ENCODE measurements at places on chromosomes 4 and X.

- DNase-seq = no peak
These were observed 293.2 kb upstream of the PRPS2 start for GRCh38 chrX:12497832-12498591.

DNA sequence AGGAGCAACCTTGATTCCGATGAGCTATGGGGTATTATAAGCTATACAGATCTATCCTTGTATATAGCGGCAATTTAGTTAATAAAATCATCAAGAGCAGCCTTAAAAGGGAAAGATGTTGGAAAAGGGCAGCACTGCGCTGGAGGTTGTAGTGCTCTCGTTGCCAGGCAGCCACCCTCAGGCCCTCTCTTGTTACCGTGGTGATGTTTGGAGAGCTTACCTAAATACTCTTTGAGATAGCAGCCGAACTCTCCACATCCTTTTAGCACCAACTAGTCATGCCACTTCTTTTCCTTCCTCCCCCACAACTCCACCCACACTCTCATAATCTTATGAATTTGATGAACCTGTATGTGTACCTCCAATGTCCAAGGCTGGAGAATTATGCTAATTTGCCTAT, 3.8 kb upstream of the RADX start:
- DNase-seq = no peak

- no peak for DNase-seq
These were observed 116.4 kb upstream of the PUDP start for GRCh38 chrX:7264399-7264798.

- DNase-seq = peak; percentile 28
These were observed 839 bp downstream of the STK26 start for GRCh38 chrX:132023896-132024386.

GRCh38 chr4:139734201-139734874, 68.7 kb downstream of the MGST2 start:
- no peak for DNase-seq

GRCh38 chr4:41287852-41288251, 31.1 kb downstream of the UCHL1 start:
- no peak for DNase-seq

DNA sequence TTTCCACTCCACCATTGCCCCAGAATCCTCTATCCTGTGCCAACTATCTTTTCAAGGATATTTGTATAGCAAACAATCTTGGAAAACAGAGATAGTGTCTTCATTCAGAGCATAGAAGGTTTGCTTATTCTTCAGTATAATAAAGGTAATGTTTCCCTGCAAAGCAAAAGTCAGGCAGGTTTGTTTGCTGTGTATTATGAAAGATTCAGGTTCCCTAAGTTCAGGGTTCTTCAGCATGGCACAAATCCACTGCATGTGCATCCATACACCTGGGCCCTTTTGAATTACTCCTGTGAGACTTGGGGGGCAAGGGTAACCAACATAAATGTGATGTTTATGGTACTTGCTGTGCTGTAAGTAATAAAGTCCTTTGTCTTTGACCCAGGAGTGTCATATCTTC, 33.2 kb upstream of the ZC4H2 start:
- DNase-seq = no peak

DNA sequence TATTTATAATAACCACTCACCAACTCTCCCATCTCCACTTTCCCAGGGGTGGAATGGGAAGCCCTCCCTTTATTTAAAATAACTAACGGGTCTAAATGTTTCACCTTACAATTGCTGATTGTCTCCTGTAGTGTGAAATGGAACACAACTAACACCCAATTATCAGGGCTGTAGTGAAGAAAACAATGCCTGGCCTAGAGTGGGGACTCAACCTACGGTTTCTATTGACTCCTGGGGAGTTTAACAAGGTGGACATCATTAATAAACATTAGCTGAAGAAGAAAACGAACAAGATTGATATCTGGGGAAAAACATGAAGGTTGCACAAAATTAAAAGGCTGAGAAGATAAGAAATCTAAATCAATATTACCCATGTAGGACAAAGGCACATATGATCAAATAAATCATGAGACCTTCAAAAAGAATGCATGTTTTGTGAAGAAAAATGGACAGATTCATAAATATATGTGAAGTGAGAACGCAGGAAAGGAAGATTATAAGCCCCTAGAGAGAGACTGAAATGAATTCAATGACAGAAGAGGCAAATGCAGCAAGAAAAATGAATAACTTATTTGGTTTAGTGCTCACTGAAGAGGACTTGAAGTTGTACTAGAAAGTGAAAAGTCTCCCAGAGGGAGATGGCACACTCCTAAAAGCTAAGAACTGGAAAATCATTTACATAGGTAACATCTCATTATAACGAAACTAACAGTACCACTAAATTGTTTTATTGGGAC, 593.0 kb upstream of the AADAT start:
- DNase-seq = no peak

- no peak for DNase-seq
These were observed 10.6 kb downstream of the ADAM29 start for GRCh38 chr4:174928575-174929253.

GRCh38 chr4:156021298-156021697, 67.6 kb upstream of the CTSO start:
- no peak for DNase-seq

DNA sequence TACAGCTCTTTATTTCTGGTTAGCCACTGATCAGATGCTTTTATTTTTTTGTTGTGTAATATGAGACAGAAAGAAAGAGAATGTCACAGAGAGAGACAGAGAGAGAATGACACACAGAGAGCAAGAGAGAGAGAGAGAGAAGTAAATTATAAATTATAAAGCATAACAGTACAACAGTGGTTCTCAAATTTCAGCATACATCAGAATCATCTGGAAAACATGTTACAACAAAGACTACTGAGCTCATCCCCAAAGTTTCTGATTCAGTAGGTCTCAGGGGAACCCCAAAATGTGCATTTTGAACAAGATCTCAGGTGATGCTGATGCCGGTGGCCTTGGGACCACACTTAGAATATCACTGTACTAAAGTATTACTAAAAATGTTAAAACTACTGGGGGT, 245.8 kb upstream of the DIAPH2 start:
- DNase-seq = no peak

- no peak for DNase-seq
These were observed 118.3 kb upstream of the PDE5A start for GRCh38 chr4:119746951-119747350.

- DNase-seq = no peak
These were observed 332.9 kb upstream of the CPEB2 start for GRCh38 chr4:14669371-14669770.

GRCh38 chr4:59195839-59196238, 2004.3 kb upstream of the ADGRL3 start:
- no peak for DNase-seq

GRCh38 chr4:24256066-24256465, 328.3 kb downstream of the DHX15 start:
- DNase-seq = no peak

GRCh38 chr4:72205831-72206230, 174.0 kb downstream of the NPFFR2 start:
- DNase-seq = no peak

DNA sequence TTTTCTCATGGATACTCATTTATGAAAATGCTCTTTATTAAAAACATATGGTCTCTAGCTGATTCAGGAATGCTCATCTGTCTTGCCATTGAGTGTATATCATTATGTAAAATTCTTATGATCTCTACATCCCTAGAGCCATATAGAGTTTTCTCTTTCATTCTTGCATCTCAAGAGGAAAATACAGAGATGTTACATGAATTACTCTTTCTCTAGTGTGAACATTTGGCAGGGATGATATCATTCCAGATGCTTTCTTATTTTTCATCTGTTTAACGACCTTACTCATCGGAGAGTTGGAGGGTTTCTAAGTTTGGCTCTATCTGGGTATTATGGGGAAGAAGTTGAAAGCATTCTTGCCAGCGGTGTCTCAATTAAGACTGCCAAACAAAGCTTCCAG, 202.9 kb upstream of the SLC7A11 start:
- DNase-seq = no peak

GRCh38 chrX:147776988-147777387, 134.7 kb upstream of the FMR1 start:
- no peak for DNase-seq

DNA sequence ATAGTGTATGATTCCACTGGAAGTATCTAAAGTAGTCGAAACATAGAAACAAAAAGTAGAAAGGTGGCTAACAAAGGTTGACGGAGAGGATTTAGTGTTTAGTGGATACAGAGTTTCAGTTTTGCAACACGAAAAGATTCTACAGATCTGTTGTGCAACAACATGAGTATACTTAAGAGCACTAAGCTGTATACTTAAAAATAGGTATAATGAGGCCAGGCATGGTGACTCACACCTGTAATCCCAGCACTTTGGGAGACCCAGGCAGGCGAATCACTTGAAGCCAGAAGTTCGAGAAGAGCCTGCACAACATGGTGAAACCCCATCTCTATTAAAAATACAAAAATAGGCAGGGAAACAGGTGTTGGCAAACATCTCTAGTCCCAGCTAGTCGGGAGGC, 7.9 kb upstream of the ATRX start:
- no peak for DNase-seq

- DNase-seq = no peak
These were observed 331.9 kb upstream of the SFRP2 start for GRCh38 chr4:154120690-154121345.

- no peak for DNase-seq
These were observed 28.9 kb downstream of the ACSL1 start for GRCh38 chr4:184796906-184797305.

GRCh38 chr4:156188596-156188995, 234.9 kb upstream of the CTSO start:
- no peak for DNase-seq

DNA sequence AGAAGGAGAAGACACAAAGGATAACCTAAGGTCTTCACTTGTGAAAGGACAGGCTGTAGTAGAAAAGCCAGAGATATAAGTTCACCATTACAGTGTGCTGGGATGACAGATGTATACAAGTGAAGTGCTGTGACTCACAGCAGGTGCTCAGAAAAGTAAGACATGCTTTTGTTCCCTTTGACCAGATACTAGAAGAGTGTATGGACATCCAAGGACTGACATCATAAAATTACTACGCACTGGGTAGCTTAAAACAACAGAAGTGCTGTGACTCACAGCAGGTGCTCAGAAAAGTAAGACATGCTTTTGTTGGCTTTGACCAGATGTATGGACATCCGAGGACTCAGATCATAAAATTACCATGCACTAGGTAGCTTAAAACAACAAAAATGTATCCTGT, 61.6 kb upstream of the BTC start:
- no peak for DNase-seq

DNA sequence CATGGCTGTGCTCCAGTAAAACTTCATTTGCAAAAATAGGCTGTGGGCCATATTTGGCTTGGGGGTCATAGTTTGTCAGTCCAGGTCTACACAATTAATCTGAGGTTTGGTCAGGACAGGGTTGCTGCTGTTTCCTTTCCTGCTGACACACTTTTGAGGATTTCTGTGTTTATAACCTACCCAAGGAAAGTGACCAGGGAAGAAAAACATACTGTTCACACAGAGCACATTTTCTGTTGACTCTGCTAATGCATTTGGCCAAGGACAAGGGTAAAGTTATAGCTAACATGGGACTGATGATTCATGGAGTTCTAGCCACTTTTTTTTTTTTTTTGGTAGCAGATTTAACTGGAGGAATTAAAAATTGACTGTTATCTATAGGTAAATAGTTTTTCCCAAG, 43.9 kb upstream of the GEMIN8 start:
- no peak for DNase-seq

- no peak for DNase-seq
These were observed 20.8 kb downstream of the HMX1 start for GRCh38 chr4:8850830-8851188.

DNA sequence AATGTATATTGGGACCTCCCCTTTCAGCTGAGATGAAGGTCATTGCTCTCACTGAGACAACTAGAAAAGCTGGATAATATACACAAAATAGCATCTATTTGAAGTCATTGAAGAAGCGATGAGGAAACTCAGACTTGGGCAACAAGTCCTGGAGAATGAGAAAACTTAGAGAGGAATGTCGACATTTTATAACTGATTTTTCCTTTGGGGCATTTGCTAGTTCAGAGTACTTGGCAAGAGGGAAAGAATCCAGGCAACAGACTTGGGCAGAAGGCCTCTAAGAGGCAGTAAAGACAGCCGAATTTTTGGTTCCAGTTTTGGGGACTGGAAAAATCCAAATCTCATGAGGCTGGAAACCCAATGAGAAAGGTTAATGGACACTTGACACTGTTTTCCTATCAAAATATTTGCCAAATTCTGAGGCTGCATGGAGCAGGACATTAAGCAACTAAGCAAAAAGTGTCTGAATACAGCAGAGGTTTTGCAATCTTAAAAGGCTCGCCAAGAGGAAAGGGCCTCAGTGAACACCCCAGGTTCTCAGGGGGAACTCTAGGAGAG, 21.0 kb upstream of the ANXA5 start:
- DNase-seq = no peak

GRCh38 chrX:121666171-121666570, 618.8 kb downstream of the GLUD2 start:
- no peak for DNase-seq

- DNase-seq = no peak
These were observed 29.6 kb downstream of the TLR10 start for GRCh38 chr4:38752941-38753806.

- DNase-seq = no peak
These were observed 54.3 kb upstream of the TET2 start for GRCh38 chr4:105092356-105092755.

DNA sequence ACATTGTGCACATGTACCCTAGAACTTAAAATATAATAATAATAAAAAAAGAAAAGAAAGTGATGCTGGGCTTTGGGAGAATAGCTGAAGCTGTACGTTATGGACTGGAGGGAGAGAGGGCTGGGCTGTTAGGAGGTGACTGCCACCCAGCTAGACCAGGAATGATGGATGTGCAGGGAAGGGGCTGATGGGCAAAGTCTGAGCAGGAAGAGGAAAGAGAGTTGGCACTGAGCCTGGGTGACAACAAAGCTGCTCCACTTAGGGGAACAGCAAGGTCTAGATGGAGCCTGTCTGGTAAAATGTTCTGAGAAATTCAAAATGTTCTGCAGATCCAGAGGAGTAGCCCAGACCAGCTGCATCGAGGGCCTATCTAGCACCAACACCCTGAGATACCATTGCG, 32.3 kb downstream of the MED28 start:
- DNase-seq = no peak

- no peak for DNase-seq
These were observed 467.0 kb downstream of the PCDH18 start for GRCh38 chr4:137065311-137065710.

- DNase-seq = no peak
These were observed 9.5 kb downstream of the GNRHR start for GRCh38 chr4:67744561-67745283.

DNA sequence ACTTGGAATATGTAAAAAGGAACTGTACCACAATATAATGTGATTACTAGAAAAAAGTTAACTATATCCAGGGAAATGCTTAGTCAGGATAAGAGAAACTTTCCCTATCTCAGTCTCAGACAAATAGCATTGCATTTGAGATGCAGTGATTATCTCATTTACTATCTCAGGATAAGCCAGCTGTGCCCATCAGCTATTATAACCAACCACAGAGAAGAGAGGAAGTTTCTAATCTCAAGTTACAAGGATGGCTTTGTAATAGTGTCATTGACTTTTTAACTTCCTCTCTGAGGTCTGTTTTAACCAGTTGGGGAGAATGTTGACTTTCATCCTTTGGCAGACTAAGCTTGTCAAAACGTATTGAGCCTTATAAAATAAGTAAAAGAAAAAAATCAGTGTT, 56.5 kb downstream of the SNX25 start:
- DNase-seq = no peak

GRCh38 chr4:57078685-57079521, 31.3 kb downstream of the IGFBP7 start:
- no peak for DNase-seq
